Stromal cell of bone marrow (primary cell): ENCODE measurements at places on chromosomes 6 and 20.

DNA sequence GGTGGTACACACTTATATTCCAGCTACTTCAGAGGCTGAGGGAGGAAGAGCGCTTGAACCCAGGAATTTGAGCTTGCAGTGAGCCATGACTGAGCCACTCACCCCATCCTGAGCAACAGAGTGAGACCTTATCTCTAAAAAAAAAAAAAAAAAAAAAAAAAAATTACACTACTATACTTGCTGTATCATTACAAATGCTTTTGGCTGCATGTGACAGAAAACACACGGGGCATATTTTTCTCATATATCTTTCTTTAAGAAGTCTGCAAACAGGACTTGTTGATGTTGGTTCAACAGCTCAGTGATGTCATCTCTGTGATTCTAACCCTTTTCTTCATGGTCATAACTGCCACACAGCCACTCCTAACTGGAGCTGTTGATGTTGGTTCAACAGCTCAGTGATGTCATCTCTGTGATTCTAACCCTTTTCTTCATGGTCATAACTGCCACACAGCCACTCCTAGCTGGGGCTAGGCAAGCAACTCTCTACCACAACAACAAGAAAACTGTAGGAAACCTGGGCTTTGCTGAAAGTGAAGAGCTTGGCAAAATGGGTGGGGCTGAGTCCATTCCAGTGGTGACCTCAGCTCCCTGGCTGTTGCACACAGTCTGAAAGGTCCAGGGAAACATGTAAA lies 19.8 kb downstream of the MTFR2 start:
- no peak for DNase-seq

- no peak for DNase-seq
Observed at GRCh38 chr6:122374307-122374706, 25.1 kb upstream of the HSF2 start.

GRCh38 chr20:59455402-59456341 lies 148.7 kb upstream of the PHACTR3 start:
- DNase-seq = peak; percentile 6

DNA sequence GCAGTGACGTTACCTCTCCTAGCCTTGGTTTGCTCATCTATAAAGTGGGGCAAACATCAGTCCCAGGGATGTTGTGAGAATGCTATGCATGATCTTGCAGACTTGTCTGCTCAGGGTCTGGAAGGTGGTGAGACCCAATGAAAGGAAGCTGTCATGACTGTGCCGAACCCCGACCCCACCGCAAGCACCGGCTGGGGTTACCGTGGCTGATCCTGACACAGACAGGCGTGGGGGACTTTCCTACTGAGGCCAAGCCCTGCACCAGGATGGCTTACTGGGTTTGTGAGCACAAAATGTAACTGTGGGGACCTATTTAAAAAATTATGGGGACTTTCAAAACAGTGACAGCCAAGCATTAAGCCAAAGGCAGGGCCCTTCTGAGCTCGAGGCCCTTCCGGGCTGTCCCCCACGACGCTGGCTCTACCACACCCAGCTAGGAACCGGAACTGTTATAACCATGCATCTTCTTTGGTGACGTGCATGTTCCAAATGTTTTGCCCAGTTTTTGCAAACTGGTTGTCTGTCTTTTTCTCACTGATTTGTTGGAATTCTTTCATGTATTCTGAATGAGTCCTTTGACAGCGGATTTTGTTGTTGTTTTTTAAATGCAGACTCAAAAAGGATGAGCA lies 76.6 kb upstream of the PMEPA1 start:
- no peak for DNase-seq

- no peak for DNase-seq
Observed at GRCh38 chr6:143549221-143549948, 37.9 kb upstream of the FUCA2 start.

DNA sequence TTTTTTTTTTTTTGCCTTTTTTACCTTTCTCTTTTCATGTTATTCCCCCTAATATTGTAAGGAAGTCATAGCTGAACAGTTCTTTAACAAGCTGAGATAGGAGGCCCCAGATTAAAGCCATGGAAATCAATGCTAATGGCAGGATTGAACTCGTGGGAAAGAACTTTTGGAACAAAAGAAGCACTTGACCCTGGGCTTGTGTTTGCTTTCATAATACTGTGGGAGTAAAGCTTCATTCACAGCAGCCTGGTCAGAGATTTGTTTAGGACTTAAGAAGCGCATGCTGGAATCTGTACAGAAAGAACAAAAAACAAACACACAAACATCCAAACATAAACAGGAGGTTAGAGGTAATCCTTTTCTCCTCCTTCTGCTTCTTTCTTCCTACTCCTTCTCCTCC lies 5.1 kb downstream of the HEY2 start:
- no peak for DNase-seq

- DNase-seq = no peak
Observed at GRCh38 chr6:128249429-128249828, 271.0 kb downstream of the PTPRK start.

- DNase-seq = no peak
Observed at GRCh38 chr20:58976061-58976730, 4.9 kb upstream of the NELFCD start.

DNA sequence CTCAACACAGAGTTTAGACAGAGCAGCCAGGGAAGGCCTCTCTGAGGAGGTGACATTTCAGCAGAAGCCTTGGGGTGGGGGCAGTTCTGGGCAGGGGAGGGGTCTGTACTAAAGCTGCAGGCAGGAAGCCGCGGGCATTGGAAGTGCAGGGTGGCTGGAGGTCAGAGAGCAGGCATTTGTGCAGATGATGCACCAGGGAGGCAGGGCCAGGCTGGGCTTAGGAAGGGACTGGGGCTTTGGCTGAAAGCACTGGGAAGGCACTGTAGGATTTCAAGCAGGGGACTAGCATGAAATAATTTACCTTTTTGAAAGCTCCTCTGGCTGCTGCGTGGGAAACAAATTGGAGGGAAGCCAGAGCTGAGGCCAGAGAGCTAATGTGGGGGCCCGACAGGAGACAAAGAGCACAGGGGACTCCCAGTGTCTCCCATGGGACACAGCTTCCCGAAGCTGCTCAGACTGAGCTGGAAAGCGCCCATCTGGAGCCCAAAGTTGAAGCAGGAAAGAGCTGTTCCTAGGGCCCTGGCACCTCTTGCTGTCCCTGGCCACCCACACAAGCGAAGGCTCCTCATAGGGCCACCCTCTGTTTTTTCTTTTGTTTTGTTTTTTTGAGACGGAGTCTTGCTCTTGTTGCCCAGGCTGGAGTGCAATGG lies 19.3 kb downstream of the ADA start:
- no peak for DNase-seq

- no peak for DNase-seq
Observed at GRCh38 chr6:15936503-15936902, 192.4 kb upstream of the MYLIP start.

DNA sequence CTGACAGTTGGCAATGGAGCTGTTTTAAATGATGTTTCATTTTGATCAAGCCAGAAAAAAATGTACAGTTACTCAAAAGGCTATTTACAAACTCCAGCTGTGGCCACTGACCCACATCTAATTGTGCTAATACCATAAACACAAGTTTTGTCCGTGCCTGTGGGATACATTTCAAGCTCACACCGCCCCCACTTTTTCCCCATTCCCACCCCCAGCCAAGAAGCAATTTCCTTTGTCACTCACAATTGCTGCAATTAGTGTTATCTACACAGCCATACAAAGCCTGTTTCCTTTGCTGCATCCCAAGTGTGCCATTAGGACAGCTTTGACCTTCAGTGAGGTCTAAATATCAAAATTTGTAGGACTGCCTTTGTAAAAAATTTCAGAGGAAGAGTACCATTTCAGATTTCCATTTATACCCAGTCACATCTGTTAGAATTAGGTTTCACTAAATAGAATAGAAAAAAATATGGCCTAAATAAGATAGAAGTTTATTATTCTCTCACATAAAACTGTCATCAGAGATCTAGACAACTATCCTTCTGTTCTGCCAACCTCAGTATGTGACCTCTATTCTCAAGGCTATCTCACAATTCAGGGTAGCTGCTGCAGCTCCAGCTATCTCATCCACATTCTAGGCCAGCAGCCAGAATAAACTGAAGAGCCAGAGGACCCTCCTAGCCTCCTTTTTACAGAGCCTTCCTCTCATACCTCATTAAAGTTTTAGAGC lies 202.6 kb downstream of the NFATC2 start:
- DNase-seq = no peak

- DNase-seq = peak; percentile 72
Observed at GRCh38 chr6:3325210-3325609, 66.5 kb downstream of the PSMG4 start.

DNA sequence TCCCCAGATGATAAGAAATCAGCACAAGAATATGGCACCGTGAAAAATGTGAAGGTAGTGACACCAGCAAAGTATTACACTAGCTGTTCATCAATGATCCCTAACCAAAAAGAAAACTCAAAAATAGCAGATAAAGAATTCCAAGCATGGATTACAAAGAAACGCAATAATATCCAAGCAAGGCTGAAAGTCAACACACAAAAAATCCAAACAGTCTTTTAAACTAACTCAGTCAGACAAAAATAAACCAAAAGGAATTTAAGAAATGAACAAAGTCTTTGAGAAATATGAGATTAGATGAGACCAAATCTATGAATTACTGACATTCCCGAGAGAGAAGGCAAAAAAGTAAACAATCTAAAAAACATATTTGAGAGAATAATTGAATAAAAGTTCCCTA lies 976.1 kb upstream of the MAP3K7 start:
- DNase-seq = no peak

DNA sequence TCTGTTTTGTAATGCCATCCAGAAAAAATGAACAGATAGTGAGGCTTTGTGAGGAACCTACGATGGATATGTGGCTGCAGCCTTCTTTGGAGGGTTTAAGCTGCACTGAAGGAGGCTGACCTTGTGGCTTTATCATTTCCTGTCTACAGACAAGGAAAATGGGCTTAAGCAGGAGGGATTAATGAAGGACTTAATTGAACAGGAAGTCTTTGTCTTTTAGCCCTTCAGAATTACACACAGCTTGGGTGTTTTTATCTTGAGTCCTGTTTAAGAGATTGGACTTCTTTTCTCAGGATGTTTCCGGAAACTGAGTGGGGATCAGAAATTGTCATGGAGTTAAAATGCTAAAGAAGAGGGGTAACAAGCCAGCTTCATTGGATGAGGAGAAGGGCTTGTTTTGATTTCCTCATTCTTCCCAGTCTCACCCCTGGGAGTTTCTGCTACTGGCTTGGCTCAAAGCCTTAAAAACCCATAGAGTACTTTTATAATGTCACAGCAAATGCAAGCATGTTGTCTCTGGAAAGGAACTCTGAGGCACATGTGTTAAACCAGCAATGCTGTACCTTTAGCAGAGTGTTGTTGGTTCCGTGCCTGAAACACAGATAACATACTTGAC lies 193.6 kb downstream of the JARID2 start:
- no peak for DNase-seq

- DNase-seq = no peak
Observed at GRCh38 chr20:19916531-19917485, 100.4 kb upstream of the NAA20 start.

DNA sequence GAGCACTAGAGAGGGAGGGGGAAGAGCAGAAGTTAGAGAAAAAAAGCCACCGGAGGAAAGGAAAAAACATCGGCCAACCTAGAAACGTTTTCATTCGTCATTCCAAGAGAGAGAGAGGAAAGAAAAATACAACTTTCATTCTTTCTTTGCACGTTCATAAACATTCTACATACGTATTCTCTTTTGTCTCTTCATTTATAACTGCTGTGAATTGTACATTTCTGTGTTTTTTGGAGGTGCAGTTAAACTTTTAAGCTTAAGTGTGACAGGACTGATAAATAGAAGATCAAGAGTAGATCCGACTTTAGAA lies 2.0 kb downstream of the ID4 start:
- no peak for DNase-seq

DNA sequence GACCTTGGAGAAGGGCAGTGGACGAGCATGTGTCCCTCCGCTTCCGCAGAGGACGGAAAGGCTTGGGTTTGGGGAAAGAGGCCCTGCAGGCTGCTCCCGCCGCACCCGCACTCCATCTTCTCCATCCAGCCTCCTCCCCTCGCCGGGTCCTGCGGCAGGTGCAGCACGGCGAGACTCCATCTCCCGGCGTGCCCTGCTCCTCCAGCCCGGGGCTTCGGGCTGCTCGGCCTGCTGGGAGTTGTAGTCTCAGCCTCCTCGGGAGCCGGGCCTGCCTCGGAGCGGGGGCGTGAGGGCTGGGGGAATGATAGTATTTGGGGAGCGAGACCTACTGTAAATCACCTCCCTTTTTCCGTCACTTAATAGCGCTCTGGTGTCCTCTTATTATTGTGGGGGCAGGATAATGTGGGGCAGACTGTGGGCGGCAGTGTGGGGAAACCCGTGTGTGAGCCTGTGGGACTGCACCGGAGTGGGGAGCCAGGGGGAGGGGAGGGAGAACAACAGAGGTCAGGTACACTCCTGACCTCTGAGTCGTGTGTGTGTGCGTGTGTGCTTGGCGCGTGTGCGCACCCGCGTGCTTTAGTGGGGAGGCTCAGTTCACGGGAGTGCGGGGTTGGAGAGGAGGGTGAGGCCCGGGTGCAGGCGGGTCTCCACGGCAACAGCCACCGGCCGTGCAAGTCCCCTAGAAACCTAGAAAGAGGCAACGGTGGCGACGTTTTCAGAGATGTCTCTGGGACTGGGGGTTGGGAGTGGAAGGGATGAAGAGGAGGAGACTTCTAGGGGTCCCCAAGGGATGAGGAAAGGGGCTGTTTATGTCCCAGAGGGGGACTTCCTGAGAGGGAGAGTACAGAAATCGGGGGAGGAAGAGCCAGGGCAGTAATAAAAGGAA lies 4.1 kb downstream of the TTBK1 start:
- no peak for DNase-seq

- DNase-seq = no peak
Observed at GRCh38 chr6:5762561-5762968, 244.2 kb downstream of the NRN1 start.

- peak; percentile 80 for DNase-seq
Observed at GRCh38 chr6:132490024-132490423, 22.9 kb downstream of the STX7 start.

DNA sequence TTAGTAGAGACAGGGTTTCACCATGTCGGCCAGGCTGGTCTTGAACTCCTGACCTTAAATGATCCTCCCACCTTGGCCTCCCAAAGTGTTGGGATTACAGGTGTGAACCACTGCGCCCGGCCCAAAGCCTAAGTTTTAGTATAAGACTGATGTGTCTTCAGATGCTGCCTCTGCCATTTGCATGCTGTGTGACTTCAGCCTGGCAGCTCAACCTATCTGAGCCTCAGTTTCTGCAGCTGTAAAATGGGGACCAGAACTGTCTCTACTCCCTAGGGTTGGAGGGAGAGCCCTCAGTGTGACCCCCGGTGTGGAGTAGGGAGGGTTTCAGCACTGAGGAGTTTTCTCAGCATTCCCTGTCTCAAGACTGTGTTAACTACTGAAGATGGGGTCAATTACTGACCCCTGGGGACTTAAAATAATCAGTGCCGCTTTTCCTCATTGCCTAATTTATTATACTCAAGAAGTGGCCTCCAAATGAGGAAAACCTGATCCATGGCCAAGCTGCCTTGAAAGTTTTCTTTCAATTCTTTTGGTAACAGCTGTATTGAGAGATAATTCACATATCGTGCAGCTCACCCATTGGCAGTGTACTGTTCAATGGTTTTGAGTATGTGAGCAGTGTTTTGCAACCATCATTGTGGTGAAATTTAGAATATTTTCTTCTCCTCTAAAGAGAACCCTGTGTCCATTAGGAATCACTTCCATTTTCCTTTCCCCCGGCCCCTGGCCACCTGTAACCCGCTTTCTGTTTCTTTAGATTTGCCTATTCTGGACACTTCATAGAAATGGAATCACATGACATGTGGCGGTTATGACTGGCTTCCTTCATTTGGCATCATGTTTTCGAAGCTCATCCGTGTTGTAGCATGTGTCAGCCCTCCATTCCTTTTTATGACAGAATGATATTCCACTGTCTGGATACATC lies 64.8 kb downstream of the PHACTR3 start:
- no peak for DNase-seq
